Dermis microvascular lymphatic vessel endothelial cell (primary cell): ENCODE measurements at places on chromosomes 3 and 15.

- no peak for DNase-seq
Measured at GRCh38 chr3:163018664-163019063, 1522.1 kb downstream of the OTOL1 start.

GRCh38 chr3:160617636-160618035 lies 52.3 kb upstream of the KPNA4 start:
- DNase-seq, result no peak

- no peak for DNase-seq
Measured at GRCh38 chr15:100726070-100726420, 123.7 kb downstream of the ASB7 start.

DNA sequence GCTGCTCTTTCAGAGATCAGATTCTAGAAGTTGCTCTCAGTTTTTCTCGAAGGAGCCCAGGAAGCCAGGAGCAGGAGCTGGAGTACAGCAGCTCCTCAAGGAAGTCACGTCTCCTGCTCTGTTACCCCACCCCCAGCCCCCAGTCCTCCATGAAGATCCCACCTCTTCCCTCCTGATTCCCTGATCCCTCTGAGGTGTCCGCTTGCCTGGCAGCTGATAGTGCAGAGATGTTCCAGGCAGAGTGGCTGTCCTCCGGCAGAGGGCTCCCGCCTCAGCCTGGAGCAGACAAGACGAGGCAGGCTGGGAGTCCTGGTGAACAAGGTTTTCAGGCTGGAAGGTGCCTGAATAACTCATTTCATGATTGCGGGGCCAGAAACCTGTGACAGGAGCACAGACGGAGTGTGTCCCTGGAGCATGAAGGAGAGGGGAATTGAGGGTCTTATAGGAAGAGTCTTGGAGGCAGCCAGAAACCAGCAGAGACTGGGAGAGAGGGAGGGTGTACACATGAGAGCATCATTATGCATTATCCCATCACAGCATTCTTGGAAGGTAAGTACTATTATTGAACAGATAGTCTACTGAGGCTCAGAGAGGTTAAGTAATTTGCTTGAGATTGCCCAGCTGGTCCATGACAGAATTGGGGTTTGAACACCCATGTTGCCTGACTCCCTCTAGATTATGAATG lies 1.2 kb downstream of the HRH1 start:
- DNase-seq, result peak; percentile 83

- no peak for DNase-seq
Measured at GRCh38 chr15:89903015-89903857, 9.4 kb upstream of the AP3S2 start.

- DNase-seq, result peak; percentile 65
Measured at GRCh38 chr3:99842826-99843589, 25.3 kb downstream of the CMSS1 start.

- no peak for DNase-seq
Measured at GRCh38 chr3:71854706-71855105, 69.8 kb upstream of the PROK2 start.

- no peak for DNase-seq
Measured at GRCh38 chr15:39741258-39741657, 41.4 kb downstream of the FSIP1 start.

- no peak for DNase-seq
Measured at GRCh38 chr3:13276438-13277195, 143.5 kb downstream of the NUP210 start.

DNA sequence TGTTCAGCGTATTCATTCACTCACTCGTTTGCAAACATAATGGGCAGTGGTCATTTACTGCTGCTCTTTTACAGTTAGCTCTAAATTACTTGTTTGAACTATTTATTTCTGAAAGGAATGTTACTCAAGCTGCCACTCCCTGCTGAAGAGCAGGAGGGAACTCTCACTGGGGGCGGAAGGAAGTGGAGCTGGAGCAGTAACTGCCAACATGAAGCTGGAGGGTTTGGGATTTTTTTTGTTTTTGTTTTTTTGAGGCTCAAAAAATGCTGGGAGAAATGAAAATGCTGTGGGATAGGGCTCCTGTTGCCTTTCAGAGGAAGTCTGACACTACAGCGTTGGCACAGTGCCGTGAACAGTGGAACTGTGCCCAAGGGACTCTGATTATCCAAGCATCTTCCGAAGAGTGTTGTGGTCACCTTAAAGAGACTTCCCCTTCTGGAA lies 44.1 kb downstream of the SENP2 start:
- peak; percentile 34 for DNase-seq
